ENCODE measurements at places on chromosomes 16 and 17. TPM values are rescaled to one million over a fixed set of nuclear protein-coding genes. Genes with fewer than 3 reads are reported as not detected.

DNA sequence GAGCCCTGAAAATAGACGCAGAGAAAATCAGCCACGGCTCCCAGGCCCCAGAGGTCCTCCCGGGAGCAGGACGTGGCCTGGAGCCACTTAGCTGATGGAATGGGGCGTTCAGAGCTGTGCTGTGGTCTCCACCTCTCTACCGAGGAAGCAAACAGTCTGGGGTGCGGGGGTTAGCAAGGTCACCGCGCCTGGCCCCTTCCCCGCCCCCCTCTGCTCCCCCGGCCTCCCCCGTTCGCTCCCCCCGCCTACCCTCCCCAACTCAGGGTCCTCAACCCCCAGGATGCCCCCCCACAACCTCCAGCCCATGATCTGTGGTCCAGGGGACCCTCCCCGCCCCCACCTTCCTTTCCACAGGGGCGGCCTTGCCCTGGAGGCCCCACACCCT is 20.6 kb upstream of the C1QTNF8 start:
- no peak overlapping the region for H3K27ac ChIP-seq
- no peaks in the 10 kb centered on the region for H3K4me1 ChIP-seq
- H3K36me3 ChIP-seq: no peaks in the 10 kb centered on the region
- H3K4me3 ChIP-seq: no peak overlapping the region
- DNase-seq: no peak

DNA sequence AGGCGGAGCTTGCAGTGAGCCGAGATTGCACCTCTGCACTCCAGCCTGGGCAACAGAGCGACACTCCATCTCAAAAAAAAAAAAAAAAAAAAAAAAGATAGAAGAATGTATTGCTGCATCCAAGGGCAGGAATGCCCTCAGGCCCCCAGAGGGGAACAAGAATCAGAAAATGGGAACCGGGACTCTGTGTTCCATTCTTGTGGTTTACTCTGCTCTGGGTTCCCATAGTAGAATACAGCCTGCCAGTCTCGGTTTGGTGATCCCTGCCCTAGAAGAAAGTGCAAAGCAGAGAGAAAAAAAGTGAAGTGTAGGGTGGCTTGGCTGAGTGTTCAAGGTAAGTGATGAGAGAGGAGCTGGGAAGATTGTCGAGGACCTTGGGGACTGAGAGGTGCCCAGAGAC is 27.4 kb upstream of the KDM6B start:
- H3K27ac ChIP-seq: no peak overlapping the region
- H3K36me3 ChIP-seq: no peaks in the 10 kb centered on the region
- H3K4me1 ChIP-seq: peaks cover 6% of the 10 kb centered on the region
- H3K4me3 ChIP-seq: no peak overlapping the region
- H3K27me3 ChIP-seq: peaks cover 3% of the 10 kb centered on the region

PDILT gene
- not detected for total RNA-seq

- no peak overlapping the region for H3K27ac ChIP-seq
- H3K27me3 ChIP-seq: no peaks in the 10 kb centered on the region
- H3K36me3 ChIP-seq: no peaks in the 10 kb centered on the region
Measured at GRCh38 chr17:34913001-34913400, 48.3 kb downstream of the CCT6B start.

KRTAP9-2 gene
- not detected for total RNA-seq

DNA sequence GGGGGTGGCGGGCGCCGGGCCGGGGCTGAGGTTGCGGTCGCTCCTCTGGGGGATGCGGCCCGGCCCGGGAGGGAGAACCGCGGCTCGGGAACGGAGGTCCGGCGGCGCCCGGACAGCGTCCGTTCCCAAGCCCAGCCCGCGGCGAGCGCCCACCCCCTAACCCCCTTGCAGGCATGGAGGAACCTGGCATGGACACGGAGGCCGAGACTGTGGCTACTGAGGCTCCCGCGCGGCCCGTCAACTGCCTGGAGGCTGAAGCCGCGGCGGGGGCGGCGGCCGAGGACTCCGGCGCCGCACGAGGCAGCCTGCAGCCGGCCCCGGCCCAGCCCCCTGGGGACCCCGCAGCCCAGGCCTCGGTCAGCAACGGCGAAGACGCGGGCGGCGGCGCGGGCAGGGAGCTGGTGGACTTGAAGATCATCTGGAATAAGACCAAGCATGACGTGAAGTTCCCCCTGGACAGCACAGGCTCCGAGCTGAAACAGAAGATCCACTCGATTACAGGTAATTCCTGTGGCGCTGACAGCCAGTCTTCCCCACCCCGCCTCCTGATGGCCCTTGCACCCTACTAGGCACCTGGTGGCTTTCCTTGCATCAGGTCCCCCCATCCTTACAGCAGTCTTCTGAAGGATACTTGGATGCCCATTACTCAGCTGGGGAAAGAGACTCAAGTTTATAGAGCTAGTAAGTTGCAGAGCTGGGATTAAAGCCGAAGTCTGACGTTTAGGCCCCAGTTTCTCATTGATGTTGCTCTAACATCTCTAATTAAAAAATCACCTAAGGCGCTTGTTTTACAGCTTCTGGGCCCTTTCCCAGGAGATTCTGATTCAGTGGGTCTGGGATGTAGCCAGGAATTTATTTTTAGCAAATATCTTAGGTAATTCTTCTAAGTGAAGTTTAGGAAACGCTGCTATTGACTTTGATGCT is 514 bp downstream of the UBFD1 start:
- peaks cover 49% of the 10 kb centered on the region for H3K4me1 ChIP-seq
- peak; percentile 31 for DNase-seq
- H3K27me3 ChIP-seq: no peaks in the 10 kb centered on the region
- H3K27ac ChIP-seq: peak overlapping the region; percentile 90
- peaks cover 41% of the 10 kb centered on the region for H3K36me3 ChIP-seq
- H3K4me3 ChIP-seq: peak overlapping the region; percentile 97

GRCh38 chr16:86150641-86151238 is 251.8 kb downstream of the IRF8 start:
- no peak overlapping the region for H3K27ac ChIP-seq
- DNase-seq: no peak
- H3K36me3 ChIP-seq: no peaks in the 10 kb centered on the region

DNA sequence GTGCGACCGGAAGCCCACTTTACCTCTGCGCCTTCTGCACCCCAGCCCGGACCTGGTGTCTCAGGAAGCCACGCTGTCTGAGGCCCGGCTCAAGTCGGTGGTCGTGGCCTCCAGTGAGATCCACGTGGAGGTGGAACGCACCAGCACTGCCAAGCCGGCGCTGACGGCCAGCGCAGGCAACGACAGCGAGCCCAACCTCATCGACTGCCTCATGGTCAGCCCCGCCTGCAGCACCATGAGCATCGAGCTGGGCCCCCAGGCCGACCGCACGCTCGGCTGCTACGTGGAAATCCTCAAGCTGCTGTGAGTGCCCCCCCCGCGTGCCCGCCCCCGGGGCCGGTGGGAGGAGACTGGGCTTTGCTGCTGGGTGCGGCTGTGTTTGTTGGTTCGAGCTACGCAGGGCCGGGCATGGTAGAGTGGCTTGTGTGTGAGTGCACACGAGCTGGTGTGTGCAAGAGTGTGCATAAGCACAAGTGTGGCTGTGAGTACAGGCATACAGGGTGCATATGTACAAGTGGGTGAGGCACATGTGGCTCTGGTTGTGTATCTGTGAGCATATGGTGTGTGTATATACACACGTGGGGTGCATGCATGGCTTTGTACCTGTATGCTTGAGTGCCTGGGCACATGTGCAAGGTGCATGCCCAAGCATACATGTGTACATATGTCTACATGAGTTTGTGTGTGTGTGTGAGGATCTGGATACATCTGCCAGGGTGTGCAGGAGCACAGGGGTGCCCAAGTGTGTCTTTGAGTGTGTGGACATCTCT is 100.6 kb upstream of the PLCG2 start:
- no peaks in the 10 kb centered on the region for H3K27me3 ChIP-seq
- H3K4me1 ChIP-seq: no peaks in the 10 kb centered on the region
- H3K4me3 ChIP-seq: peak overlapping the region; percentile 18

GRCh38 chr16:71467810-71468209 is 5.8 kb upstream of the ZNF23 start:
- peaks cover 5% of the 10 kb centered on the region for H3K4me1 ChIP-seq
- DNase-seq: peak; percentile 45
- no peaks in the 10 kb centered on the region for H3K27me3 ChIP-seq
- no peak overlapping the region for H3K27ac ChIP-seq
- no peaks in the 10 kb centered on the region for H3K36me3 ChIP-seq

- no peaks in the 10 kb centered on the region for H3K27me3 ChIP-seq
- H3K36me3 ChIP-seq: no peaks in the 10 kb centered on the region
- no peak for DNase-seq
- no peak overlapping the region for H3K4me3 ChIP-seq
- H3K4me1 ChIP-seq: peaks cover 9% of the 10 kb centered on the region
- H3K27ac ChIP-seq: no peak overlapping the region
Measured at GRCh38 chr17:364308-364707, 11.7 kb upstream of the RPH3AL start.
